ENCODE measurements at places on chromosomes 2 and 18.

GRCh38 chr2:46487667-46488335, 8.4 kb downstream of the TMEM247 start:
- peak; percentile 45 for DNase-seq

DNA sequence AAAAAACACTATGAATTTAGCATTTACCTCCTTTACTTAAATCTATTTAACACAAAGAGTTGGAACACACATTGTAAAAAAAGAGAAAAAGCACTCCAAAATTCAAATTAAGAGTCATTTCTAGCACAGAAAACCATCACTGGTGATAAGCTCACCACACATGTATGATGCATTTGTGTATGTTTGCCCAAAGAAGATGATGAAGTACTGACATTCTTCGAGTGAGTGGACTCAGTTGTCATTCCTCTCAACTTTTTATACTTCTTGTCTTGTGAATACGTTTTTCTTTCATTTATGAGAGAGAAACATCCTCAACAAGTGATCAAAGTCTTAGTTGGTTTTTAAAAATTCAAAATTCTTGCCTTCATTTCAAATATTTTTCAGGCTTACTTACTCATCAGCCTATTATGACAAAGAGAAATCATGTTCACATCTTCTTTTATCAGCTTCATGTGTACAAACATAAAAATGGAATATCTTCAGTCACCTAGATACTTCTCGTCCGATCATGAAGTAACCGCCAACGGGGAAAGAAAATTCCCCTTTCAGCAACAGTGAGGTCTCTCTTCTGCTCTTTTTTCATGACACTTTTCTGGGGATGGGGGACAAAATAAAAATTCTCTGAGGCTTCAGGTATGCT, 1.5 kb downstream of the DSEL start:
- DNase-seq: peak; percentile 25

DNA sequence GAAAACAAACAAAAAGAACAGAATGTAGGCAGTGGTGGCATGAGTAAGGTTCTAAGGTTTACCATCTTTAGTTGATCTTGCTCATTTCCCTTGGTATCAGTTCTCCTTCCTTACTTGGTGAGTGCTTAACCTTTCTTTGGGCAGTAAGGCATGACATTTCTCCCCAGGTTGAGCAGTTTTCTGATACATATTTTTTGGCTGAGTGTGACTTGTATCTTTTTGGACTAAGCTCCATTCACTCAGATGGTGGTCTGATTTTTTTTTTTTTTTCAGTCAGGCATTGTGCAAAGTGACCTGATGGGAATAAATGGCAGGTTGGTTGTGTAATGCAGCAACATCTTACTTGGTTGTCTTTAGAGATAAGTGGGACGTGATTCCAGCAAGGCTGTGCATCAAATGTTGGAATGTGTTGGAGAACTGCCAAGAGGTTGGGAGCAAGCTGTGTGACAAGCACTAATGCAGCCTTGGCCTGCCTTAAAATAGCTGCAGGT, 15.1 kb downstream of the SPTBN1 start:
- DNase-seq: peak; percentile 64

DNA sequence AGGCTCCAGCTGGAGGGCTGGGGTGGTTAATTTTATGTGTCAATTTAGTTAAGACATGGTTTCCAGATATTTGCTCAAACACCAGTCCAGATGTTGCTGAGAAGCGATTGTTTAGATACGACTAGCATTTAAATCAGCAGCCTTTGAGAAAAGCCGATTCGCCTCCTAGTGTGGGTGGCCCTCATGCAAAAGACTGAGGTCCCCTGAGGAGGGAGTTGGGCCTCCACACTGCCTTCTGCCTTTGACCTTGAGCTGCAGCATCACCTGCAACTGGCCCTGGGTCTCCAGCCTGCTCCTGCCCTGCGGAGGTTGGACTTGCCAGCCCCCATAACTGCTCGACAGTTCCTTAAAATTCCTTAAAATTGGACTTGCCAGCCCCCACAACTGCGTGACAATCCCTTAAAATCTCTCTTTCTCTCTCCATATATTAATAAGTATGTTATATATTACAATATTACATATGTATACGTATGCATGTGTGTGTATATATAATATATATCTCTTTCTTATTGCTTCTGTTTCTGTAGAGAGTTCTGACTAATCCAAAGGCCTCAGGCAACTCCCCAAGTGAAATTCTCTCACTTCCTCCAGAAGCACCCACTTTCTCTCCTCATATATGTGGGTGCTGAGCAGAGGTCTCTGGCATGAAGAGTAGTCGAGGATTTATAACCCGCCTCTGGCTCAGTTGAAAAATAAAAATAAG, 14.4 kb downstream of the FBLN7 start:
- DNase-seq: no peak

DNA sequence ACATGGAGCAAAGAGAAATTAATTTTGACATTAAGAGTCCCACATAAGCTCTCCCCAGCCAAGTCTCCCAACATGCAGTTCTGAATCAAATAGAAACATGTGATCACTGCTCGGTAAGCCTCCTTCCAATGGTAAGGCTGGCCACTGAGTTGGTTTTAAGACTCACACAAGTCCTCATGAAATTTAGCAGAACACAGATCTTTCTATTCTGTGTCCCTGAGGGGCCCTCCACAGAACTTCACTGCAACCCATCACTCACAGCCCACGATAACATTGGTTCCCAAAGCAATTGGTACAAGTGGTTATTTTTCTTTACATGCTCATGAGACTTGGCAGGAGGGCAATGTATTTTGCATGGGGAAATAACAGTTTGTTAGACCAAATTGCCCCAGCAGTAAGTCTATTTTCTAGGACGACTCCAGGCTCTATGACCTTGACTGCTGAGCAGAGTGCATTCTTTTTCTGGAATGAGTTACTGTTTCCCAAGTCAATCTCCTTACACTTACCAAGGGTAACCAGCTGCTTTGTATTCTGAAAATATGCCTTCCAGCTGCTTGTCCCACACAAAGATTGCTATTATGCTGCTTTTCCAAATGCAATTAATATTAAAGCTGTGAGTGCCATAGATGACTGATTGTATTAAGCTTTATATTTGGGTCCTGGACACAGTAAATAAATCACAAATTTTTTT, 142.3 kb upstream of the TANK start:
- DNase-seq: no peak

- DNase-seq: no peak
Observed at GRCh38 chr2:85800586-85800985, 46.8 kb downstream of the ATOH8 start.

- no peak for DNase-seq
Observed at GRCh38 chr18:78123144-78123909, 856.3 kb upstream of the SALL3 start.

- DNase-seq: no peak
Observed at GRCh38 chr2:234305846-234306245, 191.0 kb downstream of the ARL4C start.

GRCh38 chr2:218465987-218466633, 47.2 kb downstream of the VIL1 start:
- DNase-seq: peak; percentile 41

- no peak for DNase-seq
Observed at GRCh38 chr2:123362671-123363440, 662.2 kb upstream of the CNTNAP5 start.

DNA sequence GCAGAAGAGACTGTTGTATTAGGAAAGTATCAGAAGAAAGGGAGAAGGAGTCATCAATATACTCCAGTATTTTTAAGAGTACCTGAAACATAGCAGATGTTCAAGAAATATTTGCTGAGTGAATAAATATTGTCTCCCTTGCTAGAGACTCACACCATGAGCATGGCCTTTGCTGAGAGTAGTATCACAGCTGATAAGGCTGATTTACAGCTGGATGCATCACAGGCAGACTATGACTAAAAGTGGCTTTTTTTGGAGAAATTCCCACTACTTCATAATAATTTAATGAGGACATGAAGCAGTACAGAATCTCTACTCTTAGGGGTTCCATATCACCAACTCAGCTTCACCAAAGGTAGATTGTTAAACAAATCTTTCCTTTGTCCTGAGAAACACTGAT, 373.3 kb downstream of the RBM43 start:
- DNase-seq: no peak

GRCh38 chr2:71545572-71546274, 92.4 kb downstream of the DYSF start:
- DNase-seq: peak; percentile 50

DNA sequence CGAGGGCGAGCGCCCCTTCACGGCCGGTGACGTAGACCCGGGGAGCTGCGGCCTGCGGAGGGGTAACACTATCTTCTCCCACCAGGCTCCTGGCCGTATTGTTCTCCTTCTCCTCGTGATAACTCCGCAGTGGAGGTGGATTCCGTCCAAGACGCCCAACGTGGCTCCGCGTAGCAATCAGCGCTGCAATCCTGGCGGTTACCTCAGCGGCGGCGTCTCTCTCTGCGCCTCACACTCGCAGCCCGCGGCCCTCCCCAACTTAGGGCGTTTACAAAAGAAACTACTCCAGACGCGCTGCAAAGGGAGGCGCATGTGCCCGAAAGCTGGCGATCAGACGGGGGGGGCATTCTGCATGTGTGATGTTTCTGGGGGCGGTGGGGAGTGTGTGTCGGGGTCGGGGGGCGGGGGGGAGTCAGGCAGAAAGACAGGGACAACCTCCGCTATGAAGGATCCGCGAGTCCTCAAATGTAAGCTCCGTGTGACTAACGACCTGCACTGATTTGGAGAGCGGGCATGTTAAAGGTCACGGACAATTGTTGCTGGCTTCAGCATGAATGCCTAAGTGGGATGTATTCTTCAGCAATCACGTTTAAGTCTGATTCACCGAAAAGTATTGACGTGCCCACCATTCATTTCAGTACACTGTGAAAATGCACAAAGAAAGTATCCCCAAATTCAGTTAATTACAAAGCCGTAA, 1.3 kb upstream of the ZNF516 start:
- DNase-seq: peak; percentile 69

DNA sequence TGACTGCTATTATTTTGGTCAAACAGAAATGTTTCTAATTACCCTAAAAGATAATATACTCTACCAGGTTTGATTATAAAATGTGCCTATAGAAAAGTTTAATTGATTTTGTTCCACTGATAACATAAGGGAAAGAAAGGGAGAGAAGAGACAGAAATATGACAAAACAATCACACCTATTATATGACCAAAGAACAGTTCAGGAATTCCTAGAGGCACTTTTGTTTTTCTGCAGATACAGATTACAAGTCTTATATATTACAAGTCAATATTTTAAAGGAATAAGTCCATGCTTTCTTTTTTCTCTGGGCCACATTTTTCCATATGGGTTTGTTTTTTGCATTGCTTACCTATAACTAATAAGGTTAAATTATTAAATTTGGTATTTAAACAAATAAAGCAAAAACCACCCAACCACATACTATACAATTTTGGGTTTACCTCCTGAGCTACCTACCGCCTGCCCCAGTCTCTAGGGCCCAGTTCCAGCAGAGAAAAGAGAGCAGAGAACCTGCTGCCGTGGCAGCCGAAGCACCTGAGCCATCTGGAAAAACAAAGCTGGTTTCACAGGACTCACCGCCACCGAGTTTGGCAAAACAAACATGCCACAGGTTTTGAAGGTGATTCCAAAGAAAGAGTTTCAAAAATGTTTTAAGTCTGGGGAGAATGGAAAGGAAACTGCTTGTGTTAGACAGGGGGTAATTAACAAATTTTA, 92.1 kb downstream of the DYM start:
- no peak for DNase-seq

All from astrocyte of the spinal cord (primary cell).